ENCODE measurements at places on chromosomes 13 and 19.

DNA sequence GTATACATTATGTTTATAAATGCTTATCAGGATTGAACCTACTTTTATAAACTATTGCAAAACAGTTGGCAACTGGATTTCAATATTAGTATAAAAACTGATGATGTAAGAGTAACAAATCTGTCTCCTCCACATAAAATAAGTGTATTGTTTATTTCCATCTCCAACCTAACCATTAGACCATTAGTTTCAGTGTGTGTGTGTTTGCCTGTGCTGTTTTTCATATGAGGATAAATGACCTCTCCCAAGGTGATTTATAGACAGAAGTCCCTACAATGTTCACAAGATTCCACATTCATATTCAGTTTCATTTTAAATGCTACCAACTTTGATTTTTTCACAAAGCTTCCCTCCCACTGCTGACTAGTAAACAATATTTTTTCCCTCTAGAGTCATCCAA lies 871.6 kb downstream of the PCDH9 start:
- no peak for DNase-seq

DNA sequence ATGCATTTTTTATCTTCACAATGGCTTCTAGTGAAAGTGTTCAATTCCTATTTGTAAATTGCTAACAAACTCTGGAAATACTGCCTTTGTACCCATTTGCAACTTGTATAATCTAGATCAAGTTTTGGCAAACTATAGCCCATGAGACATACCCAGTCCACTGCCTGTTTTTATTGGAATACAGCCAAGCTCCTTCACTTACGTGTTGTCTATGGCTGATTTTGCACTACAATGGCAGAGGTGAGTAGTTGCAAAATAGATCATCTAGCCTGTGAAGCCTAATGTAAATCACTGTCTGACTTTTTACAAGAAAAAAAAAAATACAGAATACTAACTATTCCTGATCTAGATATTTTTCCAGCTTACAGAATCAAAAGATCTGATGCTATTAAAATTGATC lies 37.1 kb downstream of the DZIP1 start:
- peak; percentile 45 for DNase-seq

- DNase-seq: no peak
Measured at GRCh38 chr13:69274231-69274630, 833.4 kb upstream of the ATXN8OS start.

DNA sequence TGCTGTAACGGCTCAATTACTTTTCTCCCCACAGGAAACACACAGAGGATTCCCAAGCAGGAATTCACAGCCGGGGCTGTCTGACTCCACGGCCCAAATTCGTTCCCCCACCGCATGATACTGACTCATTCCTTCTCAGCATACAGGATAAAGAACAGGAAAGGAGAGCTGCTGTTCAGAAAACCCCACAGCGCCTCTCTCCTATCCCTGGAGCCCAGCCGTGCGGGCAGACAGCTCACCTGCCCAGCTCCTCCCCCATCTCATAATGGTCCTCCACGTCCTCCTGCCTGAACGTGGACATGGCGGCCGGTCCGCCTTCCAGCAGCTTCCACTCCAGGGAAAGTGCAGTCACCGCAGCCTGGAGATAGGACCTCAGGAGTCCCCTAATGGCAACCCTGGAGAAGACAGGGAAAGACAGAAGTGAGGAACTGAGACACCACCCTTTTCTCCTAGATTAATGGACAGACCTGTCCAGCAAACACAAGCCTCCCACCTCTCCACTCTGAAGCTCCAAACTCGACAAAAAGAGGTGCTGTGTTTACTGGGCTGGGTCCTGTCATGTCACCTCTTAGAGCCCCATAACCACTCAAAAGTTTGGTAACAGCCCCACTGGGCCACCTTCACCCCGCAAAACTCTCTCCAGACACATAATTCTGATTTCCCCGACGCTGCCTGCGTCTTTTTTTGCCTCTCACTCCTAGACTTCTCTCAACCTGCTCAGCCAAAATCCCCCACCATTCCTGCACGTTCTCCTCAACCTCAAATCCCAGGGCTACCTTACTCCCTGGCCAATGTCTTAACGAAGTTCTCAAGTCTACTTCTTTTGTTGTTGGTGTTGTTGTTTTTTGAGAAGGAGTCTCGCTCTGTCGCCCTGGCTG lies 1.2 kb downstream of the DAPK3 start:
- peak; percentile 82 for DNase-seq

- peak; percentile 43 for DNase-seq
Measured at GRCh38 chr13:43374621-43375020, 351.2 kb downstream of the DNAJC15 start.

- DNase-seq: no peak
Measured at GRCh38 chr13:99057310-99057975, 79.6 kb upstream of the DOCK9 start.
